Progenitor cell of endocrine pancreas (in vitro differentiated cells): ENCODE measurements at places on chromosomes 12 and 14. TPM values are rescaled to one million over a fixed set of nuclear protein-coding genes. Genes with fewer than 3 reads are reported as not detected.

The KRT75 gene
- total RNA-seq = not detected in 2 replicates

The ANKLE2 gene
- total RNA-seq = 81.1 and 83.7 TPM in 2 replicates

The GALNT9 gene
- total RNA-seq = 0.24 and 0.36 TPM in 2 replicates

The TSPAN19 gene
- total RNA-seq = not detected in 2 replicates

The A2ML1 gene
- total RNA-seq = 0.19 and 0.38 TPM in 2 replicates

DNA sequence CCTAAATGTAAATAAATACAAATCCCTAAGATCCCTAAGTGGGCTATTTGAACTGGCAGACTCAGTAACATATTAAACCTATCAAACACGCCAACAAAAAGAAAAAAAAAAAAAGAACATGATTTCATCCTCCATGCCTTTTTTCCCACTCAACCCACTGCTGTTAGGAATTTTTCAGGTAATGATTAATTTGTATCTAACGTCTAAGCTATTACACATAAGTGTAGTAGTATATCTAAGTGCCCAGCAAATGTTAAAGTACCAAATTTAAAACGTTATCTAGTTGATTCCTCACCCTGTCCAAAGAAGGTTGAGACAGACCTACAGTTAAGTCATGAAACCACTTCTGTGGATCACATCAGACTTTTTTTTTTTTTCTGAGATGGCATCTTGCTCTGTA, 16.4 kb upstream of the ARID4A start:
- DNase-seq = no peak

DNA sequence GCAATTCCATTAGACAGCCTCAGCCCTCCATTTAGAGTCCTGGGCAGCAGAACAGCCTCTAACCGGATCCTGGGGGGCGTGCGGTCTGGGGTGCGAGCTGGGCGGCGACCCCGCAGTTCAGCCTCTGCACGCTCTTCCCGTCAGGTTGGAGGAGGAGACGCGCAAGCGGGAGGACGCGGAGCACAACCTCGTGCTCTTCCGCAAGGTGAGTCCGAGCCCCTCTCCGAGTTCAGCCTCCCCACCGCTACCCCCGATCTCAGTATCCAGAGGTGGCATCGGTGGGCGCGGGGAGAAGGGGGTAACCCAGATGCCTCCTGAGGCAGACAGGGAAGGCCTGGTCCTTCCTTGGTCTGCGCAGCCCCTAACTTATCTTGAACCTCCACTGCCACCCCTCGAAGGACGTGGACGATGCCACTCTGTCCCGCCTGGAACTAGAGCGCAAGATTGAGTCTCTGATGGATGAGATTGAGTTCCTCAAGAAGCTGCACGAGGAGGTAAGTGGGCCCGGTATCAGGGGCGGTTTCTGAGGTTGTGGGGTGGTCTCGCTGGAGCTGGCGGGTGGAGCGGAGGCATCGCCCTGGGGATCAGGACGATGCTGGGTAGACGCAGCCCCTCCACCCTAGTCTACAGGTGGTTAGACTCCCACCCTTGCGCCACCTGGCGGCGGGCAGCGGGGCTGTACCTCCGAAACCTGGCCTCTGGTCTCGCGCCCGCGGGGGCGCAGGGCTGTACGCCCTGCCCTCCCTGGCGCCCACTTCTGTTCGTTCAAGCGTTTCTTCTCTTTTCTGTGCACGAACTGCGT, 1.3 kb downstream of the PRPH start:
- DNase-seq = peak; percentile 57

- DNase-seq = no peak
Observed at GRCh38 chr14:66425402-66425801, 60.8 kb upstream of the CCDC196 start.

DNA sequence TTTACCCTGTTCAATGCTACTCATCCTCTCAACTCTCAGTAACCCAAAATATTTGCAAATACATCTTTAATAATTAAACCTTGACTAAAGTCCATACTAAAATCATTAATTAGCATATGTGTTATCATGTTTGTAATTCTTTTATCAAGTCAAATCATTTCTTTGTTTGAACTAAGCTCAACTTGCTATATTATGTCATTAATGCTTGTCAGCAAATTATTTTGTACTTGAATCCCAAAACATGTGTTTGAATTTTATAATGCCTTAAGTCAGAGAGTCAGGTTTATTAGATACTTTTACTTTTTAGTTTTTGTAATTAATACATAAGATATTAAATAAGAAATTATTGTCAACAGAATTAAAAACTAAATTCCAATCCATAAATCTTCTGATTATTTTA, 16.5 kb downstream of the ABCD2 start:
- no peak for DNase-seq

DNA sequence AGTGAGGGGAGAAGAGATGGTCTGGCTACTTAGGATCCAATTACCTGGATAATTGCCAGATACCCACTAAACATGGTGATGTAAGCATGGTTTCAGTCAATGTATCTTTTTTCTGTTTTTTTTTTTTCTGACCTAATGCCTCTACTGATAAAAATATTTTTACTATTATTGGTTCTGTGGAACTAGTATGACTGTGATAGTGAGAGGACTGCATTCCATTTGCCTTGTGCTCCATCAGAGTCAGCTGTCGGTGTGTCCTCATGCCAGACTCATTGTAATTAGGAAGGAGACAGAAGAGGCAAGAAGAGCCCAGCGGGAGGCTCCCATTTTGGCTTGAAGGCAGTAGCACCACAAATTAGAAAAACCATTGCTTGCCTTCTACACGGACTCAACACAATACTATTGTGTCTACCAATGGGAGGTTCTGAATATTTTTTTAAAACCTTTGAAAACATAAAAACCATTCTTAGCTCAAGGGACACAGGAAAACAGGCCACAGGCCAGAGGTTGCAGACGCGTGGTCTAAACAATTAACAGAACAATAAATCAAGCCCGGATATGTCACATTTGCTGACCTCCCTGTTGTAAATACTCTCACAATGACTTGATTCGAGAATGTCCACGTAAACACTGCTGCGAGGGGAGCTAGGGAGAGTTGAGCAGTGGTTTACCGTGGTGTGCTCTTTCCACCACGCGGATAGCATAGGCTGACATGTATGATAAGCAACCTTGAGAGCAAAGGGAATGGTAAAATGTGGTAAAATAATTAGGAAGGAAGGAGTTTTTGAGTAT, 13.5 kb upstream of the DCP1B start:
- no peak for DNase-seq

GRCh38 chr12:50059440-50060119, 2.2 kb downstream of the ASIC1 start:
- DNase-seq = no peak

GRCh38 chr12:19311165-19311564, 128.1 kb upstream of the AEBP2 start:
- DNase-seq = no peak

DNA sequence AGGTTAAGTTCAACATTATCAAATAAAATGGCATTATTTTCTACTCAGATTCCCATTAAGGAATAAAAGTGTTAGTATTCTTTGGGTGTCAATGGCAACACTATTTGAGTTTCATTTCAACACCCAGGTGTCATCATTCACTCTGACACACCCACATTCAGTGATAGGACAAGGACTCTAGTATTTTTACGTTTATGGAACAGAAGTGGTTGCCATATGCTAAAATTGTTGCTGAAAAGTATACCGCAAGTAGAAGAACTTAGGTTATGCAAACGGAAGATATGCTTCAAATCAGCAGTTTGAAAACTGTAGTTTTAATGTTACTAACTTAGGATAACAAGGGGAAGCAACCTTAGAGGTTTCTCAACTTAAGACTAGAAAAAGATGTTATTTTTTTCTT, 20.0 kb upstream of the SGPP1 start:
- no peak for DNase-seq

GRCh38 chr12:2092890-2093289, 40.1 kb downstream of the CACNA1C start:
- no peak for DNase-seq

- no peak for DNase-seq
Observed at GRCh38 chr12:65881348-65881961, 57.2 kb downstream of the HMGA2 start.

GRCh38 chr14:96635850-96636249, 133.7 kb downstream of the PAPOLA start:
- no peak for DNase-seq

- DNase-seq = no peak
Observed at GRCh38 chr12:78431931-78432330, 432.6 kb upstream of the SYT1 start.

DNA sequence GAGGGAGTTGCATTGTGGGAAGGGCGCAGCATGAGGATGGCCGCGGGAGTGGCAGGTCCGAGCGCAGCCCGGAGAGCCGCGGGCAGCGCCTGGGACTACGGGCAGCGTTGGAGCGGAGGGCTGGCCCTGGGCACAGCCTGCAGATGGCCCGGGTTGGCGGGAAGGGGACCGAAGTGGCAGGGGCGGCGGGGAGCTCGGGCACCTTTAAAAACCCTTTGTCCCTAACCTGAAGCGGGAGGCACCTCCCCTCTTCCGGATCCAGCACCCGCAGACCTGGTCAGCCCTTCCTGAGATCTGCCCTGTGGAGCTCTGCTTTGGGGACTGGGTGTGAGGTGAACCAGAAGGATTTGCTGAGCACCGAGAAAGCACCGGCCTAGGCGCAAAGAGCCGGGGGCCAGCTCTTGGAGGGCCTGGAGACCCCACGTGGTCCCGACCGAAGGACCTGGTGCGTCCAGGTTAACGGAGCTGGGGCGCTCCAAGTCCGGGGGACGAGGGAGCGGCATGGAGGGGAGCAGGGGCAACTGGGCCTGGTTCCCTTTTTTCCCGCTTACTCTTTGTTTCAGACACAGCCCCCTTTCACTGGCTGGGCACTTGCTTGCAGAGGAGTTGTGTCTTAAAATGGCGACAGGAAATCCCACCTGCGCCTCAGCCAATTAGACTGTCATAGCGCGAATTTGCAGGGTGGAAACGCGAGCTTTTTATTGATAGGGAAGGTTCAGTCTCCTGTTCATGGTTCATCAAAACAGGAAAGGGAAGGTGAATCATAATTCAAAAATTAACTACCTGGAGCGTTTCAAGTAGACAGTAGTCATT, 792 bp upstream of the SLC38A1 start:
- DNase-seq = no peak

- DNase-seq = no peak
Observed at GRCh38 chr14:100669011-100669412, 57.7 kb upstream of the DLK1 start.

DNA sequence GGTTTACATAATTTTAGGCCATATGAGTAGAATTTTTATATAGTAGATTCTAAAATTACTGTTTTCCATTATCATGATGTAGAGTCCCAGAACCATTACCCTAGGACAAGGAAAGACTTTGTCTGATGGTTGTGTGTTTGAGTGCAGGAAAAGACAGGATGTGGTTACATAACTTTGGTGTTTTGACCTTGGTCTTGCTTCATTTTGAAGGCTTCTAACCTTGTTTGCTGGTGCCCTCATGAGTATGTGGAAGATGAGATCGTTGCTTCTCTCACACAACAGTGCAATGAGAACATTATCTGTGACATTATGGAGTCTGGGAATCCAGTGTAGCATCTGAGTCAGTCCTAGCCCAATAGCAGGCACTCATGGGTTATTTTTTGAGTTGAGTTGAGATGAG, 106.2 kb downstream of the IGF1 start:
- no peak for DNase-seq

- no peak for DNase-seq
Observed at GRCh38 chr12:27343255-27344000, 10.8 kb downstream of the BMAL2 start.

- DNase-seq = no peak
Observed at GRCh38 chr12:117596968-117597367, 235.5 kb upstream of the NOS1 start.
